ENCODE measurements at places on chromosomes 7 and 10. TPM values are rescaled to one million over a fixed set of nuclear protein-coding genes. Genes with fewer than 3 reads are reported as not detected.

- no peak for DNase-seq
Measured at GRCh38 chr7:157499121-157499834, 162.5 kb downstream of the DNAJB6 start.

WDR91 gene
- total RNA-seq: 10.8 TPM

GRCh38 chr7:50651271-50651989 lies 86.2 kb upstream of the DDC start:
- DNase-seq: no peak

DNA sequence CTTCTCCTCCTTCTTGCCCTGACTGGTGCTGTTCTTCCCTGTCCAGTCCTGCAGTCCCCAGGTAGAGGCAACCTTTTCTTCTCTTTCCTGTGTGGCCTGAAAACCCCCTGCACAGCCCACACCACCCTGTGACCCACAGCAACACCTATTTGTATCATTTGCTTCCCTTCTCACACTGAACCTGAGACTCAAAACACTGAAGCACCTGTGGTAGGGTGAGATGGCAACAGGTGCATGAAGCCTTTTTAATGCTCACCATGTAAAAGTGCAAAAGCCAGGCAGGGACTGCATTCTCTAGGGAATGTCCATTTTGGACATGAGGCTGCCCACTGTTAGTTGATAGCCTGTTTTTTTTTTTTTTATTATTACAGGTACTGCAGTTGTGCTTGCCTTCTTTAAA lies 71.4 kb downstream of the LRMDA start:
- DNase-seq: no peak

DNA sequence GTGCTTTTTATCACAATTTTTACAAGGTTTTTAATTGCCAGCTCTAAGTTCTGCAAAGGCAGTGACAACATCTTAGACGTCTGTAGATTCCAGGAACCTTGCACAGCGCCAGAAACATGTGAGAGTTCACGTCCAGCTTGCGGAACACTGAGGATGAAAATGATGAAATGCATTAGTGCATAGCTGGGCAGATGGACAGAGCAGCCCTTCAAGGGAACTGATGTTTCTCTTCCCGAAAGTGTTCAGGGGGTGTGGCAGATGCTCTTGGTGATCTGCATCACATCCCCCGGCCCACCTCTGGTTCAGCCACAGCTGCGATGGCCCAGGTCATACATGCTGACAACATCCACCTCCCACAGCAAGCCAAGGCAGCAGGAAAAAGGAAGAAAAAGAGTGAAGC lies 40.9 kb downstream of the ITIH5 start:
- DNase-seq: no peak

DNA sequence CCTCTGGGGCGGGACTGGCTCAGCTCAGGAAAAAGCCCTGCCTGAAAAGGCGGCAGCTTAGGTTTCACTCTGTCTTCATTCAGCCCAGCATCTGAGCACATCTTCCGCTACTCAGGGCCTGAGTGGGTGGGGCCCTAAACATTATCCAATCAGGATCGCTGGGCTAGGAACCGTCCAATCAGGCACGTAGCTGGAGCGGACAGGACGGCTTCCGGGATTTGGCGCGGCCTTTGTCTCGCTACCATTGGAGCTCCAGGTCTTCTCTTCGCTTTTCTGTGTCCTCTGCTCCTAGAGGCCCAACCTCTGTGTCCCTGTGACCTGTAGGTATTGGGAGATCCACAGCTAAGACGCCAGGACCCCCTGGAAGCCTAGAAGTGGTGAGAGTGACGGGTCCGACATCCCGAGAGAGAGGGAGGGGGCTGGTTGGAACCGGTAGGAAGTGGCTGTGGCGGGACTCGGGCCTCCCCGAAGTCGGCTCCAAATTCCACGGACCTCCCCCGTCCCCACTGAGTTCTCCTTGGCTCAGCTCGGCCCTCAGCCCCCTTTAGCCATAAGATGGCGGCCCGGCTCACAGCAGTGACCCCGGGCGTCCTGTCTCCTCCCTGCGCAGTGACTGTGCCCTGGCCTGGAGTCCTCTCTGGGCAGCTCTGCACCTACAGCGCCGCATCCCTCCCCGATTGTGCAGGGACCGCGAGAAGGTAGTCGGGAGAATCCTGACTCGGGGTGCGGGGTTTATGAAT lies 99.1 kb downstream of the ZNF680 start:
- DNase-seq: no peak

DNA sequence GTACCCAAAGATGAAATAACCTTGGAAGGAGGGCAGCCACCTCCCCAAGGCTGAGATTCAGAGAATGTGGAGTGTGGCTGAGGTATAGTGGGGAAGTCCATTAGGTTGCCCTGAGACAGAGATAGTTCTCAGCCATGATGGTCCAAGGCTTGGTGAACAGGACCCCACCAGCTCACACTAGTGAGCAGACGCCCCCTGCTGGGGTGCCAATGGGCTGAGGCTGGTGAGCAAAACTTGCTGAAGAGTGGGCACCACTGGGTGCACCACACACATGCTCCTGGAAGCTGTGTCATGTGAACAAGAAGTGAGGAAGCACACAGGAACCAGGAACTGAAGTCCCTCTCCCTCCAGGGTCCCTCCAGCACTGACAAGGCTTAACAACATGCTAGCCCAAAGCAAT lies 8.9 kb downstream of the FBXL13 start:
- DNase-seq: peak; percentile 75

DNA sequence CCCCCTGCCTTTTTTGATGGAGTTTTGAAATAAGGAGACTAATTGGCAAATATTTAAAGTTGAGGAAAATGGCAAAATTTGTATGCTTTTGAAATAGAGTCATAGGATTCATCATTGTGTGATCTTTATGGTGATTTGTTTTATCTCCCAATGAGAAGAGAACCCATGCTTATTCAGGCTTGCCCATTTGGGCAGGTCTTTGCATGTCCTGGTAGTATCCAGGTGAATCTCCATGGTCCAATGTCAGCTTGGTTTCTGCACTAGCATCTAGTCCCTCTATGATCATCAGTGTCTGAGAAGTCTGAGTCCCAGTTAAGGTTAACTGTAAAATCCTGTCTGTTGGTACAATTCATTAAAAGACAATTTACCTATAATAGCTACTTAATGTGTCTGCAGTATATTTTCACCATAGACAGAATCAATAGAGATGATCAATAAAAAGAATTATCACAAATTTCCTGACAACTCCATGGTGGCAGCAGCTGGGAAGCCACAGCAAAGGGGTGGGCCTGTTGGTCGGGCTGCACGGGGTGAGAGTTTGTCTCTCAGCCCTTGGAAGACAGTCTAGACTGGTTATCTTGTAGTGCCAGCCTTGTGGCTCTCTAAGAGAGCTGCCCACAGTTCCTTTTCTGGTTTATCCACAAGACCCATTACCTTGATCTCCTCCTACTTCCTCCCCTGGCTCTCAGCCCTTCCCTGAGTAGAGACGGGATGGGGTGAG lies 22.2 kb upstream of the BMPER start:
- DNase-seq: no peak

GRCh38 chr10:20767028-20767427 lies 130.1 kb downstream of the NEBL start:
- DNase-seq: no peak

GRCh38 chr7:152342796-152343195 lies 93.0 kb downstream of the KMT2C start:
- DNase-seq: no peak

AGAP9 gene
- 6.5 TPM for total RNA-seq

HTR7 gene
- total RNA-seq: not detected

CHAT gene
- not detected for total RNA-seq

DNA sequence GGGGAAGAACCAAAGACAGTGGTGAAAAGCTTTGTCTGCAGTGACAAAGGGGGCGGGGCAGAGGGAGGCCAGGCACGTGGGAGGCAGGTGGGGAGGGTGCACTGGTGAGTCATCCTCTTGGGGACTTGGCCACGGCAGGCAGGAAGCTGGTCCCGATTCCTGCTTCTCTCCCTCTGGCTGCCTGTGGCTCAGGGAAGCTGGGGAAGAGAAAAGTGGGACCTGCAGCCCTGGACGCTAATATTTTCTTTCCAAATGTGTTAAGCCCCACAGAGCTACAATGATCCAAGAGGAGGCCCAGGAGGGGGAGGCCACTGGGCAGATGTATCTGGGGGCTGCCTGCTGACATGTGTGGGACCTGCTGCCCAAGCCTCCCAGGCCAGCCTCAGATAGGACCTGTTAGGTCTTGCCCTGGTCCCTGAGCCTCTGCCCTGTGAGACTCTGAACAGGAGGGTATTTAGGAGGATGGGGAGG lies 231.8 kb downstream of the KCNMA1 start:
- DNase-seq: peak; percentile 42

DNA sequence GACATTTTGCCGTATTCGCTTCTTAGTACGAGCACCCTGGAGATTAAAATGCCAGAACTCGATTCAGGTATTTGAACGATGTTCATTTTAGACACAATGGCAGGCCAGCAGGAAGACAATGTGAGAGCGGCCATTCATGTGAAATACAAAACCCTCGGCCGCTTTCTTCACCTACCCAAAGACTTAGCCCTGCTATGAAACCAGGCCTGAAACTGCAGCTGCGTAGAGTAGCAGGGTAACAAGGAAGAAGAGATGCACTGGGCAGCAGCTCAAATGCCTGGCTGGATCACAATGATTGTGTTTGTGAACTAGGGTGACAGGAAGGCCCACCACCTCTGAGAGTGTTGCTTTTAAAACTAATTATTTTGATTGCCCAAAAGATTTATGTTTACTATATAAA lies 234.8 kb downstream of the TRIL start:
- DNase-seq: no peak

DNA sequence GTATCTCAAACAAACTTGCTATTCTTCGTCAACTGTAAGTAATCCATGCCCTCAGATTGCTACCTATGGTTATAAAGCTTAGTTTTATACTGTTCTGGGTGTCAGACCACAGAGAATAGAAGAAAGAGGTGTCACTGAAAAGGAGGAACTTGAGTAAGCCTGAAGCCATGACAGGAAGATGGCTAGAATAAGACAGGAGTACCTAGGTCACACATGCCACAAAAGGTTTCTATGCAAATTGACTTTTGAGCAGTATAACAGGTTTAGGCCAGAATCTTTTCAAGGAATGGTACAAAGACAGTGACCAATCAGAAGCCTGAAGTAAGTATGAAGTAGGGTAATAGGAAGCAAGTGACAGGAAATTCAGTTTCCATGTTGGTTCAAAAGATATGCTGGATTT lies 23.5 kb downstream of the FBXW4 start:
- no peak for DNase-seq

FKBP6 gene
- total RNA-seq: not detected

GRCh38 chr10:25556457-25556856 lies 377.6 kb upstream of the MYO3A start:
- peak; percentile 44 for DNase-seq

GRCh38 chr7:90432752-90433151 lies 29.5 kb downstream of the CLDN12 start:
- DNase-seq: no peak

CDNF gene
- not detected for total RNA-seq

DNA sequence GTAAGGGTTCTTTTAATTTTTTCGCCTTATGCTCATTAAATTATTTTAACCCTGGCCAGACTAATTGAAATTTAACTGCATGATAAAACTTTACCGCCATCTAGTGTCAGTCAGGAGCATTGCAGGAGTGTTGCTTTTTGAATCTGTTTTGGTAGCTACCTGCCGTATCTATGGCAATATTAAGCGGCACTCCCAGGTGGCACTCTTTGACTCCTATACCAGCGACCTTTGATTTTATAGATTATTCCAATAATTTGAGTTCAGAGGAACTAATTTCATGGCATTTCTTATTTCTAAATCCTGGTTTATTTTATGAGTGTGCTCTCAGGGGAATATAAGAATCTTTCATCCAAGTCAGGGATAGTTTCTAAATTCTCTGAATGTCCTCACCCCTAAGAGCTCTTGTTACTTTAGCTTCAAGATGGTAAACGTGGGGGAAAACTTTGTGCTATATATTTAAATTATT lies 198.9 kb downstream of the REEP3 start:
- DNase-seq: peak; percentile 92

DNA sequence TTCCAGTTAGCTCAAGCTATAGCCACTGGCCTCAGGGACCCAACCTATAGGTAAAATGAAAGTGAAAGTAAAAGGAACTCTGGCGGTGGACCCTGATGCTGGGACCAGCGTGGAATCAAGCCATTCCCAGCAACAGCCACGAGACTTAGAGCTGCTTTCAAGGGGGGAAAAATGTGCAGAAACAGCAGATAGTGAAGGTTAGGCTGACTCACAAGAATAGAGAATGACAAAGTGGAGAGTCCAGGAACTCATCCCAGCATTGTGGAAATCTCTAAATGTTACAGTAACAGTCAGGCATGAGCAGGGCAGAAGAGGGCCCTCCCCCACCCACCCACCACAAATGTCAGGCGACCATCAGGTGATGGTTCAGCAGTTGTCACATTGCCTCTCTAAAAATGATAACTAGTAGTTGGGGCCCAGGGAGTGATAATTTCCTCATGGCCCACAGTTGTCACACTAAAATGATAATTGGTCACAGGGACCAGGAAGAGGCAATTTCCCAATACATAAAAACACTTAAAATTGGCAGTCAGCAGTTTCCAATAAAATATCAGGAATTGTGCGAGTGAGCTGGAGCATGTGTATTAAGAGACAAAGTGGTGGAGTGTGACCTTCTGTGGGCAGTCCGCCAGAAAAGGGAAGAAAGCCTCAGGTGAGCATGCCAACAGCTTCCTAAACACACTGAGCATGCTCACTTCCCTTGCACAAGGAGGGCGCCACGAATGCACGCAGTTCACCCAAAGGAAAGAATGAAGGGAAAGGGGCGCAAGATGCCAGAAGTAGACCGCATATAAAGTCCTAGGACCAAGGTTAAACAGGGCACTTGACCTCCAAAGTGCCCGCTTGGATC lies 129.8 kb upstream of the PPP1R3A start:
- peak; percentile 32 for DNase-seq

- DNase-seq: no peak
Measured at GRCh38 chr7:99499371-99499720, 735 bp downstream of the ZNF394 start.

GRCh38 chr7:31776616-31777015 lies 89.6 kb downstream of the PPP1R17 start:
- DNase-seq: no peak

LUC7L2 gene
- total RNA-seq: 178 TPM

DNA sequence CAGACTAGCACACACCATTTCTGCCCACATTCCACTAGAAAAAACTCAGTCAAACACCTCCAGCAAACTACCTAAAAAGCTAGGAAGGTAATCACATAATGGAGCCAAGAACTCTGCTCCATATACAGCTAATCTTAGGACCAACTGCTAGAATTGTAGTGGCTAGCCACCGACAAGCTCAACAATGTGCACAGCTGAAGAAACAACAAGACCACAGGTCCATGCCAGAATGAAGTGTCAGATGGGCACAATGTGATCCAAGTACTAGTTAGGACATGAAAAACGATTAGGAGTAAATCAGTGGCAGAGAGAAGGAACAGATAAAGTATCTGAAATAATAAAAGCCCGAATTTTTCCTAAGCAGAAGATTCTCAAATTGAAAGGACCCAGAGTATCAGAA lies 38.6 kb downstream of the TMEM106B start:
- no peak for DNase-seq

CYP2C8 gene
- not detected for total RNA-seq

Measured in HT-29 (cell line).